ENCODE measurements at places on chromosomes 11 and 22.

DNA sequence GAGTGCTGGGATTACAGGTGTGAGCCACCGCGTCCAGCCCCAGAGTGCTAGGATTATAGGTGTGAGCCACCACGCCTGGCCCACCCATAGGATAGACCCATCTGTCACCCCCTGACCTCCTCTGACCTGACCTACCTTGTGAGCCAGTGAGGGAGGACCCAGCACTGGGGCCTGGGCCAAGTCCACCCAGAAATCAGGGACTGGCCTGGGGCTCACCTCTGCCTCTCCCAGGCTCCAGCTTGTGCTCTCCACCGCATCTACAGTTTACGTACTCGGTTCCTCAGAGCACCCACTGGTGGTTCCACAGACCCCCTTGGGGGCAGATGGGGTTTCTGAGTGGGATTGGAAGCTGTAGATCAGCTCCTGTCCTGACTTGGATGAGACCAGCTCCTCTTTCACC lies 6.4 kb downstream of the SLC29A2 start:
- no peak for DNase-seq

DNA sequence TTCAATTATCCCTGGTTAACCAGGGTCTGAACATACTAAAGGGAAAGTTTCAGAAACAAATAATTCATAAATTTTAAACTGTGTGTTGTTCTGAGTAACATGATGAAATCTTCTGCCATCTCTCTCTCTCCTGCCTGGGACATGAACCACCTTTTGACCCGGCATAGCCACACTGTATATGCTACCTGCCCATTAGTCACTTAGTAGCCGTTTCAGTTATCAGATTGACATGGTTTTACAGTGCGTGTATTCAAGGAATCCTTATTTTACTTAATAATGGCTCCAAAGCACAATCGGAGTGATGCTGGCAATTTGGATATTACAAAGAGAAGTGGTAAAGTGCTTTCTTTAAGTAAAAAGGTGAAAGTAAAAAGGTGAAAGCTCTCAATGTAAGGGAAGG lies 227.1 kb upstream of the CCDC179 start:
- DNase-seq: no peak

DNA sequence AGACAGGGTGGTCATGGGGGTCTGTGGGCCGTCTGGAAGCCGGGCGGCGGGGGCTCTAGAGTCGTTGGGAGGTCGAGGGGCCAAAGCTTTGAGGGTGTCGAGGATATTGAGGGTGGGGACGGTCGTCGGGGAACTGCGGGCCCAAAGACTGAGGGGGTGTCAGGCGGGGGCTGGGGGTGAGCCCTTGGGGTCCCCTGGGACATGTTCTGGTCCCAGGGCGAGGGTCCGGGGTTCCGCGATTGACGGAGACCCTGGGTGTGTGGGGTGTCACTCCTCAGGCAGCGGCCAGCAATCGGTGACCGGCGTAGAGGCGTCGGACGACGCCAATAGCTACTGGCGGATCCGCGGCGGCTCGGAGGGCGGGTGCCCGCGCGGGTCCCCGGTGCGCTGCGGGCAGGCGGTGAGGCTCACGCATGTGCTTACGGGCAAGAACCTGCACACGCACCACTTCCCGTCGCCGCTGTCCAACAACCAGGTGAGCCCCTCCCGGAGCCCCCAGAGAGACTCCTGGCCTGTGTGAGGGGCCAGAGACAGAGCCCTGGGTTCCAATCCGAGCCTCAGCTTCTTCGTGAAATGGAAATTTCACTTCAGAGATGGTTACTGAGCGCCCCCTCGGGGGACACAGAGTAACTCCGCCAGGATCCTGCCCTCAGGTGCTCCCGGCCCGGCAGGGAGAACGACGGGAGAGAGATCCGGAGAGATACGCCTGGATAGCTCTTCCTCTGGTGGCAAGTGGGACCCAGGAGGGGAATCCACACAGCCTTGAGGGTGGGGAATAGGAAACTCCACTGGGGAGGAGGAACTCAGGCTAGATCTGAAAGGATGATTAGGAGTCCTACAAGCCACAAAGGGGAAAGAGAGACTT lies 714 bp downstream of the SDF2L1 start:
- peak; percentile 56 for DNase-seq

GRCh38 chr11:132772703-132773545 lies 759.4 kb downstream of the OPCML start:
- peak; percentile 47 for DNase-seq

DNA sequence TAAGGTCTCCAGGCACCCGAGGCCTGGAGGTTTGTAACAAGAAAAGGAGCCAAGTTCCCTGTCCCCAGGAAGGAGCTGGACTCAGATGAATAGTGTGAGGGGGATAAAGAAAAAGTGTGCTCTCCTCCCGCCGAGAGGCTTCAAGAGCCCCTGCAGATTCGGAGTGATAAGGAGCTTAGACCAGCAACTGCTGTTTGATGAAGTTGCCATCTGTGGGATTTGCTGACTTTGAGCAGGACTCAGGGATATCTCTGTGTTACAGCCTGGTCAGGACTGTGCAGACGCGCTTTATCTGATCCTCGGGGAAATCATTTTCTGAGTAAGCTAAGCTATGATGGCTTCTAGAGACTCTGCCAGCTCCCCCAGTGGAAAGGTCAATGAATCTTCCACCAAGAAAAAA lies 1017.0 kb downstream of the TBC1D22A start:
- DNase-seq: no peak

Data from fibroblast of skin of back (primary cell).